T-helper 9 cell (primary cell): ENCODE measurements at places on chromosomes 12 and 14.

GRCh38 chr14:91167380-91167770 lies 53.5 kb downstream of the DGLUCY start:
- DNase-seq, result no peak

DNA sequence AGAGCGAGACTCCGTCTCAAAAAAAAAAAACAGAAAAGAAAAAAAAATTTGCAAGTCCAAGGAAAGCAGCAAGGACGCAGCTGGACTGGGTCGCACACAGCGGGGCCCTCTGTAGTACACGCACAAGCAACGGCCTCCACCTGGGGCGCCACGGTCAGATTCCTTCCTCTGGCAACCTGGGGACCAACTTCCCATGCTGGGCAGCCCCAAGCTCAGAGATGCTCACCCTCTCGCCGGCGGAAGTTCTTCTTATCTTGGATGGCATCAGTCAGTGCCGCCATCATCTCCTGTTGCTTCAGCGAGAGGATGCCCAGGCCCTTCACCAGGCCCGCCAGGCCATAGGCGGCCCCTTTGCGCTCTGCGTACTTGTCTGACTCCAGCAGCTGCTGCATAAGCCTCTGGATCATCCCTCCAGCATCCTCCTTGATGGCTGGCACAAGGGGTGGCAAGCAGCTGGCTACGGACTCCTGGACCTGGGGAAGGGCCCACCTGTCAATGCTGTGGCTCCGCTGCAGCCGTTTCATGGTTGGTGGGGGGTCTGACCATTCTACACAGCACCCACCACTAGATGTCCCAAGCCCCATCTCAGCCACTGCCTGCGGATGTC lies 34.5 kb upstream of the RAB35 start:
- DNase-seq, result no peak

GRCh38 chr12:89451841-89452251 lies 72.8 kb downstream of the GALNT4 start:
- no peak for DNase-seq

DNA sequence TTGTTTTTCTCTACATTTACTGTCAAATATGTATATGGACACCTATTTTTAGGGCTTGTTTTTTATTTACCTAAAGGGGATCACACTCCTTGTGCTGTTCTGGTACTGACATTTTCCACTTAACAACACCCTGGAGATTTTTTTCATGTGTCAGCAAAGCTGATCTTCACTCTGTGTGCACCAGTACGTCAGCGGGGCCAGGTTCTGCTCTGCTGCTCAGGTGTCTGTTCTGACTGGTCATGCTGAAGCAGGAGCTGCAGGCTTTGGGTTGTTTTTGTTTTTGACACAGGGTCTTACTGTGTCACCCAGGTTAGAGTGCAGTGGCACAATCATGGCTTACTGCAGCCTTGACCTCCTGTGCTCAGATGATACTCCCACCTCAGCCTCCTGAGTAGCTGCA lies 81.9 kb upstream of the CCND2 start:
- no peak for DNase-seq

GRCh38 chr12:63897931-63898330 lies 53.4 kb downstream of the SRGAP1 start:
- DNase-seq, result no peak
